ENCODE measurements at places on chromosomes 16 and 17. TPM values are rescaled to one million over a fixed set of nuclear protein-coding genes. Genes with fewer than 3 reads are reported as not detected.

RHBDF1 gene
- total RNA-seq = 55.5 TPM

ASGR1 gene
- 5.0 TPM for total RNA-seq

LGALS9B gene
- not detected for total RNA-seq

SGSH gene
- 24.0 TPM for total RNA-seq

CCDC200 gene
- total RNA-seq = not detected

TBC1D3E gene
- total RNA-seq = not detected

SHBG gene
- 1.4 TPM for total RNA-seq

- H3K4me3 ChIP-seq = no peak overlapping the region
- no peaks in the 10 kb centered on the region for H3K36me3 ChIP-seq
- peaks cover 11% of the 10 kb centered on the region for H3K27me3 ChIP-seq
These were observed 103.9 kb downstream of the MGAT5B start for GRCh38 chr17:76972046-76972641.

DNA sequence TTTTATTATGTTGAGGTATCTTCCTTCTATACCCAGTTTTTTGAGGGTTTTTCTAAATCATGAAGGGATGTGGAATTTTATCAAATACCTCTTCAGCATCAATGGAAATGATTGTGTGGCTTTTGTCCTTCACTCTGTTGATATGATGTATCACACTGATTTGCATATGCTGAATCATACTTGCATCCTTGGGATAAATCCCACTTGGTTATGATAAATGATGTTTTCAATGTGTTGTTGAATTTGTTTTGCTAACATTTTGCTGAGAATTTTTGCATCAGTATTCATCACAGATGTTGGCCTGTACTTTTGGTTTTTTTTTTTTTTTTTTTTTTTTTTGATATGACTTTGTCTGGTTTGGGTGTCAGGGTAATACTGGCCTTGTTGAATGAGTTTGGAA, 23.1 kb downstream of the CD300LB start:
- no peak for DNase-seq
- H3K4me3 ChIP-seq = no peak overlapping the region
- H3K27ac ChIP-seq = no peak overlapping the region
- peaks cover 8% of the 10 kb centered on the region for H3K4me1 ChIP-seq
- H3K27me3 ChIP-seq = no peaks in the 10 kb centered on the region

- H3K4me3 ChIP-seq = peak overlapping the region; percentile 30
- peaks cover 17% of the 10 kb centered on the region for H3K4me1 ChIP-seq
- peak overlapping the region; percentile 25 for H3K27ac ChIP-seq
- peaks cover 31% of the 10 kb centered on the region for H3K27me3 ChIP-seq
- DNase-seq = peak; percentile 72
These were observed 38.9 kb downstream of the MRPS23 start for GRCh38 chr17:57810721-57811637.

DNA sequence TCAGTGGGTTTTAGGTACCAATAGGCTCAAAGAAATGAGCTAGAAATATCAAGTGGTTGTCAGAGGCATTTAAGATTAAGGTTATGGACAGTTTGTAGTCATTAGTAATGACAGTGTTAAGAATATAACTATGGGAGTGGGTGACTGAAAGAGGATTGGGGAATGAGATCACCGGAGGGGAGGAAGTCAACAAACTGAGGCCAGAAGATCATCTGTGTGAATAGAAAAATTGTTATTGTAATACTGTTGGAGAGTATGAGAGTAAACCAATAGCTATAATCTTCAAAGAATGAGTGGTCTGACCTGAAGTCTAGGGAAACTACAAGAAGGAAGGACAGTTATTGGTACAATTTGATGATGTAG, 197.1 kb downstream of the TANC2 start:
- H3K27ac ChIP-seq = no peak overlapping the region
- H3K36me3 ChIP-seq = peaks cover 3% of the 10 kb centered on the region
- peaks cover 5% of the 10 kb centered on the region for H3K4me1 ChIP-seq
- H3K4me3 ChIP-seq = no peak overlapping the region

GRCh38 chr17:58308173-58308984, 20.2 kb downstream of the TSPOAP1 start:
- no peak overlapping the region for H3K27ac ChIP-seq
- H3K36me3 ChIP-seq = no peaks in the 10 kb centered on the region
- H3K27me3 ChIP-seq = no peaks in the 10 kb centered on the region
- H3K4me3 ChIP-seq = no peak overlapping the region
- no peak for DNase-seq
- no peaks in the 10 kb centered on the region for H3K4me1 ChIP-seq

- no peak overlapping the region for H3K4me3 ChIP-seq
- DNase-seq = no peak
- no peak overlapping the region for H3K27ac ChIP-seq
- H3K4me1 ChIP-seq = no peaks in the 10 kb centered on the region
- H3K36me3 ChIP-seq = no peaks in the 10 kb centered on the region
These were observed 3.5 kb upstream of the CES4A start for GRCh38 chr16:66984892-66985311.

DNA sequence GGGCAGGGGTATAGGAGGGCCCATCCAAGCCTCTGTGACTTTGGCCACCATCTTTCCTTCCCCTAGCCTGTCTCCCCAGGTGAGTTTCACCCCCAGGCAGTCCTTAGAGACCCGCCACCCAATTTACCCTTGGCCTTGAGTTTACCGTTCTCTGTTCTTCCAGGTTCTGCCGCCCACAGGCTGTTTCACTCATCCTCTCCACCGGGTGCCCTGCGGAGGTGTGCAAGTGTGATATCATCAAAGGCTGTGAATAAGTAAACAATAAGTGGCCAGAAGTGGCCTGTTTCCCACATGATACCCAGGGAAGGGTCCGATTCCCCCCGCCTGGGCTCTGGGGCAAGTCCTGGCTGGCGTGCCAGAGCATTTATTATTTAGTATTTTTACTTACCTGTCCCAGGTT, 15.1 kb upstream of the TLCD3B start:
- DNase-seq = no peak
- H3K27ac ChIP-seq = no peak overlapping the region
- H3K36me3 ChIP-seq = no peaks in the 10 kb centered on the region
- H3K4me3 ChIP-seq = no peak overlapping the region
- H3K27me3 ChIP-seq = no peaks in the 10 kb centered on the region

GRCh38 chr17:57499648-57500049, 243.3 kb downstream of the MSI2 start:
- no peak overlapping the region for H3K4me3 ChIP-seq
- no peaks in the 10 kb centered on the region for H3K4me1 ChIP-seq
- H3K36me3 ChIP-seq = no peaks in the 10 kb centered on the region

GRCh38 chr16:2719328-2720063, 528 bp downstream of the PRSS27 start:
- H3K36me3 ChIP-seq = no peaks in the 10 kb centered on the region
- peaks cover 3% of the 10 kb centered on the region for H3K4me1 ChIP-seq
- no peak overlapping the region for H3K4me3 ChIP-seq

DNA sequence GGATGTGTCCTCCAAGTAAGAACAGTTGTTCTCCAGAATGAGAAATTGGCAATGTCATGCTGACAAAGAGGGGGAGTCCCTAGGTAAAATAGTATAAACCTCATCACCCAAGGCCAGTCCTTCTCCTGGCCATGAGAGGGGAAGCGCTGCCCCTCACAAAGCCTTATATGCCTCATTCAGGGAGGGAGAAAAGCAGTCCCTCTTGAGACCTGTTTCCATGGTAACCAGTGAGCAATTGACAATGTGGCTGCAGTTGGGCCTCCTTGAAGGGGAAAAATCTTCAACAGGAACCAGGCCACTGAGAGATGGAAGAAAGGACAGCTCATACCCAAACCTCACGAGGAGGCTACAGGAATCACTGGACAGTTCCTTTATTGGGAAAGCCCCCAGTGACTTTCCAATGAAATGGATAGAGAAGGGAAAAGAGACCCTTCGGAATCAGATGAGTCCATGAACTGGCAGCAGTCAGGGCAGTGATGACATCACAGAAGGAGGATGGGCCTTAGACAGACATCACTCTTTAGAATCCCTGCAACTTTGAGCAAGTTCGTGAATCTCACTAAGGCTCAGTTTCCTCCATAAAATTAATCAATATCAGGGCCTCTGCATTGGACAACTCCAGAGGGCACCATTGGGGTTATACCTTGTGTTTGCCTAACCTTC, 275.7 kb downstream of the TOX3 start:
- no peaks in the 10 kb centered on the region for H3K36me3 ChIP-seq
- no peak for DNase-seq
- no peaks in the 10 kb centered on the region for H3K27me3 ChIP-seq
- no peak overlapping the region for H3K4me3 ChIP-seq

DNA sequence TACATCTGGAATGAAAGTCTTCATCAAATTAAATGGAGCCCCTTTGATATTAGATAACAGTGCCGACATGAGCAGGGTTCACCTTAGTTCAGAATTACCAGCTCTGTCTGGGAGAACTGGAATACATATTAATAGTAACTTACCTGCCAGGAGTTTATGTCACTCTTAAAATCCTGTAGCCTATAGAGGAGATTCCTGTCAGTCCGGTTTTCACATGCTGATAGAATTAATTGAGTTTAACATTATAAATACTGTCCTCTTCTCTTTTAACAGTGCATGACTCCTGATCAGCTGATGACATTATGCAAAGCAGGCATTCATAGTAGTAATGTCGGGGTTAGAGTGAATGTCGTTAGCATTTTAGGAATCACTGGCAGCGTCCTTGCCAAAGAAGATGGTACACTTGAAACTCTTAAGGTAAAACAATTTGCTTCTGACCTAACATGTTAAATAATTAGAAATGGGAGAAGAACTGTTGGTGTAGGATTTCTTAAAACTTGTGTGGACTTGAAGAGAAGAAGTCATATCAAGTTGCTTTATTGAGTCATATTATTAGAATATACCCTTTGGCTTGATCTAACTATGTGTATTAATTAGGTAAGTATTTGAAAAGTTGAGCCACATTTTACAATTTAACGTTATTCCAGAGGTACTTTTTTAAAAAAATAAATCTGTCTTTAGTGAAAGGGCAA, 34.3 kb downstream of the HEATR3 start:
- peaks cover 19% of the 10 kb centered on the region for H3K4me1 ChIP-seq
- peaks cover 24% of the 10 kb centered on the region for H3K36me3 ChIP-seq
- no peak overlapping the region for H3K27ac ChIP-seq

- no peak overlapping the region for H3K27ac ChIP-seq
- H3K27me3 ChIP-seq = no peaks in the 10 kb centered on the region
- peaks cover under 1% of the 10 kb centered on the region for H3K36me3 ChIP-seq
- H3K4me3 ChIP-seq = peak overlapping the region; percentile 73
- peaks cover 14% of the 10 kb centered on the region for H3K4me1 ChIP-seq
These were observed 1.1 kb upstream of the PIGS start for GRCh38 chr17:28572259-28573039.

DNA sequence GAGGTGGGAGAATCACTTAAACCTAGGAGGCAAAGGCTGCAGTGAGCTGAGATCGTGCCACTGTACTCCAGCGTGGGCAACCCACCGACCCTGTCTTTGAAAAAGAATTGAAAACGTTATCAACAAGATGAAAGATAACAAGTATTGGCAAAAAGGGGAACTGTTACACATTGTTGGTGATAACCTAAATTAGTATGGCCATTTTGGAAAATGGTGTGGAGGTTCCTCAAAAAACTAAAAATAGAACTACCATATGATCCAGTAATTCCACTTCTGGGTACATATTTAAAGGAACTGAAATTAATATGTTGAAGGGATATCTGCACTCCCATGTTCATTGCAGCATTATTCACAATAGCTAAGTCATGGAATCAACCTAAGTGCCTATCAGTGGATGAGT, 61.0 kb downstream of the ABHD15 start:
- H3K27me3 ChIP-seq = no peaks in the 10 kb centered on the region
- H3K4me1 ChIP-seq = no peaks in the 10 kb centered on the region
- no peak overlapping the region for H3K27ac ChIP-seq
- no peak overlapping the region for H3K4me3 ChIP-seq
- peaks cover 45% of the 10 kb centered on the region for H3K36me3 ChIP-seq

- H3K4me1 ChIP-seq = peaks cover 17% of the 10 kb centered on the region
- no peak overlapping the region for H3K4me3 ChIP-seq
- H3K27me3 ChIP-seq = no peaks in the 10 kb centered on the region
- H3K36me3 ChIP-seq = no peaks in the 10 kb centered on the region
These were observed 6.2 kb downstream of the ADCY9 start for GRCh38 chr16:4110065-4110464.

GRCh38 chr16:61617219-61617783, 418.9 kb downstream of the CDH8 start:
- H3K4me1 ChIP-seq = no peaks in the 10 kb centered on the region
- H3K4me3 ChIP-seq = no peak overlapping the region
- no peaks in the 10 kb centered on the region for H3K36me3 ChIP-seq
- no peak for DNase-seq

DNA sequence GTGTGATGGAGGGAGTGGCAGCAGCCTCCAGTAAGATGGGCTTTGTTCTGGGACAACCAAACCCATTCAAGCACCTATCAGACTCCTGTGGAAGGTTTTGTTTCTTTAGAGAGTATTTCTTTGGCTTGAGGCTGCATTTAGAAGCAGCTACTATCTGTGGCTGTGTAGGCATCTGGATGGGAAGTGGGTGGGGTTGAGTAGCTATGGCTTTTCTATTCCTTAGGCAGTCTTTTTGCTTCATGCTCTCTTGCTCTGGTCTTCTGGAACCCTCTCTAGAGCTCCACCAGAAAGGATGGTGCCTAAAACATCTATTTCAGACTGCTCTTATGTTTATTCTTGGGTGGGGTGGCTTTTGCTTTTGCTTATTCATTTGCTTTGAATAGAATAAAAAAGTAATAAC, 19.9 kb downstream of the TNRC6A start:
- no peaks in the 10 kb centered on the region for H3K36me3 ChIP-seq
- no peak overlapping the region for H3K4me3 ChIP-seq
- H3K27ac ChIP-seq = no peak overlapping the region
- no peaks in the 10 kb centered on the region for H3K27me3 ChIP-seq

GRCh38 chr16:31488468-31489297, 5.8 kb downstream of the SLC5A2 start:
- peak overlapping the region; percentile 44 for H3K4me3 ChIP-seq
- H3K27me3 ChIP-seq = peaks cover 18% of the 10 kb centered on the region
- H3K4me1 ChIP-seq = peaks cover 21% of the 10 kb centered on the region
- DNase-seq = no peak
- H3K27ac ChIP-seq = no peak overlapping the region
- no peaks in the 10 kb centered on the region for H3K36me3 ChIP-seq
